ENCODE measurements at places on chromosomes 16 and 17. TPM values are rescaled to one million over a fixed set of nuclear protein-coding genes. Genes with fewer than 3 reads are reported as not detected.

GRCh38 chr16:87178177-87178863, 138.9 kb downstream of the C16orf95 start:
- peak; percentile 26 for DNase-seq

The GNG13 gene
- not detected for total RNA-seq

DNA sequence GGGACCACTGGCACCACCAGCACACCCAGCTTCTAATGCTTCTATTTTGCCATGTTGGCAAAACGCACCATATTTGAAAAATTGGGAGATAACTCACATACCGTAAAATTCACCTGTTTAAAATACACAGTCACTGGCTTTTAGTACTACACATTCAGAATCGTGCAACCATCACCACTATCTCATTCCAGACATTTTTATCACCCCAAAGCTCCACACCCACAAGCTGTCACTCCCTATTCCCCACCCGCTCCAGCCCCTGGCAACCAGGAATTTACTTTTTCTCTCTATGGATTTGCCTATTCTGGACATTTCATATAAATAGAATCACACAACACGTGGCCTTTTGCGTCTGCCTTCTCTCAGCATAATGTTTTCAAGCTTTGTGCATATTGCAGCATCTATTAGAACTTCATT, 25.0 kb downstream of the PPL start:
- no peak for DNase-seq

The HOXB13 gene
- total RNA-seq, result 0.11 TPM

The PERCC1 gene
- total RNA-seq, result not detected

GRCh38 chr17:82086941-82087906, 10.8 kb downstream of the FASN start:
- no peak for DNase-seq

The IRX6 gene
- not detected for total RNA-seq

The SPIRE2 gene
- total RNA-seq, result 13.8 TPM

The EVPLL gene
- total RNA-seq, result not detected

- DNase-seq, result peak; percentile 8
These were observed 28.5 kb downstream of the NSMCE1 start for GRCh38 chr16:27239906-27240655.

GRCh38 chr16:11395008-11395948, 50.0 kb downstream of the RMI2 start:
- DNase-seq, result no peak

DNA sequence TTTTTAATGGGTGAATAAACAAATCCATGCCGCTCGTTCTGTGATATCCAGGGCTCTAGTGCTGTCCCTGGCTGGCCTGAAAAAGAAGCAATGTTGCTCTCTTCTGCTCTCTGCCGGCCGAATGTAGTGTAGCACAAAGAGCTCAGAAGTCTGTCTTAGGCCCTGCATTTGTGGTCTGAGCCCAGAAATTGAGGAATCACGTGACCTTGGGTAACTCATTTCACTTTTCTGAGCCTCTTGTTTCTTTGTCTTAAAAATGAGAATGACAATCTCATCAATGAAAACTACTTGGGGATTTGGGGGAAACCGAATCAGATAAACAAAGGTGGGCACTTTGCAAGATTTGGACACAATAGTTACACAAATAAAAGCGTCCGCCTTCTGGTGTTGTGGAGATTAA, 381.6 kb upstream of the ASIC2 start:
- peak; percentile 64 for DNase-seq

The COX6A2 gene
- not detected for total RNA-seq
